ENCODE measurements at places on chromosomes 12 and 14. TPM values are rescaled to one million over a fixed set of nuclear protein-coding genes. Genes with fewer than 3 reads are reported as not detected.

A2M gene
- total RNA-seq, result 51.6 TPM

OR4N5 gene
- total RNA-seq, result not detected

SLCO1B3 gene
- total RNA-seq, result not detected

FOXG1 gene
- not detected for total RNA-seq

ABCD2 gene
- 0.24 TPM for total RNA-seq

DNA sequence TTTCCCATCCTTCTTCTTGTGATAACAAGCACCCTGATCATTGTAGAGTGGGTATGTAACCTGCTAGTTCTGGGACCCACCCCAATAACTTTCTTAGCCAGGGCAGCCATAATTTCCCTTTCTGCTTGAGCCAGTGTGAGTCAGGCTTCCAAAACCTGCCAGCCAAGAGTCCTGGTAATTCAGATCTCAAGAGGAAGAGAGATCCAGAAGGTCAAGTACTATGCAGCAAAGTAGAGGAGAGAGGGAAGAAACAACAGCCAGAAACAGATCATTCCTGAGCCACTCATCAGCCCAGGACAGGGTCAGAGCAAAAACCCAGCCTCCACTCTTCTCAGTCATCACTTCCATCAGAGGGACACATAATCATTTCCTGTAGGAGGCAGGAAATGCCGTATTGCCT is 182.0 kb downstream of the DICER1 start:
- no peak for DNase-seq
- no peak overlapping the region for H3K4me3 ChIP-seq
- H3K27me3 ChIP-seq, result no peaks in the 10 kb centered on the region
- H3K36me3 ChIP-seq, result no peaks in the 10 kb centered on the region
- no peaks in the 10 kb centered on the region for H3K4me1 ChIP-seq

DNA sequence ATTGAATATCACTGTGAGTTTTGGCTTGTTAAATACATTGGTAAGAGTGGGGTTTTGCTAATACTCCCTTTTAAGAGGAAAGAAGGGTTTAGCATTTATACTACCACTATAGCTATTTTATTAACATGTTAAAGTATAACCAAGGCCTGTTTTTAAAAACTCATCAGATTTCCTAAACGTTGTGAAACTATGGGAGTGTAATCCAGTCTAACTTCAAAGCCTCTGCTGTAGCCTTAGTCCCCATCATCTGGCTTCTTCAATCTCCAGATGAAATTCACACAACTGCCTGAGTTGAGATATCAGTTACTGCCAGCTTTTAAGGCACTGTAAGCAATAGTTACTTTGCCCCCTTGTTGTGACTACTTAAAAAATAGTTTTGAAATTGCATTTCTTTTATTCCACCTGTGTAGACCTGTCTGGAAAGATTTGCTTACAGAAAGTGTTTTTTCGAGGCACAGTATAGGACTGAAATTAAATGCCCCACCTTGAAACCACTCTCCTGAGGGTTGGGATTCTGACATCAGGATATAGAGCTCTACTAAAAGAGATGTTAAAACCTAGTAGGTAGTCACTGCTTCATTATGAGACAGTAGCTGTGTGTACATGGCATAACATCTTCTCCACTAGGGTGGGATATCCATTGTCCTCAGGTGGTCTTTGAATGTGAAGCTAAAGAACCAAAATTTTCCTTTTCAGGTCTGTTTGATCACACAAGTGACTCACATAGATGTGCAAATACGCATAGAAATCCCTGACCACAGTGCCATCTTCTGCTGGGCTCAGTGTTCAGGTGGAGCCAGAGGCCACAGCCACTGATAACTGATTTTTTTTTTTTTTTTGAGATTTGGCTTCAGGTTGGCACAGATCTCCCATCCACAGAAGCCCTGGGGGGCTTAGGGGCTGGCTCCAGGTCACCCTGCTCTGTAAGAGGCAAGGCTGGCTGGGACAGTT is 125.5 kb downstream of the DAAM1 start:
- H3K27me3 ChIP-seq, result no peaks in the 10 kb centered on the region
- H3K4me3 ChIP-seq, result no peak overlapping the region
- H3K27ac ChIP-seq, result no peak overlapping the region
- H3K36me3 ChIP-seq, result no peaks in the 10 kb centered on the region

- H3K4me3 ChIP-seq, result no peak overlapping the region
- H3K27ac ChIP-seq, result no peak overlapping the region
- H3K27me3 ChIP-seq, result no peaks in the 10 kb centered on the region
- no peaks in the 10 kb centered on the region for H3K4me1 ChIP-seq
Measured at GRCh38 chr12:123559468-123559867, 24.9 kb upstream of the TMED2 start.

DNA sequence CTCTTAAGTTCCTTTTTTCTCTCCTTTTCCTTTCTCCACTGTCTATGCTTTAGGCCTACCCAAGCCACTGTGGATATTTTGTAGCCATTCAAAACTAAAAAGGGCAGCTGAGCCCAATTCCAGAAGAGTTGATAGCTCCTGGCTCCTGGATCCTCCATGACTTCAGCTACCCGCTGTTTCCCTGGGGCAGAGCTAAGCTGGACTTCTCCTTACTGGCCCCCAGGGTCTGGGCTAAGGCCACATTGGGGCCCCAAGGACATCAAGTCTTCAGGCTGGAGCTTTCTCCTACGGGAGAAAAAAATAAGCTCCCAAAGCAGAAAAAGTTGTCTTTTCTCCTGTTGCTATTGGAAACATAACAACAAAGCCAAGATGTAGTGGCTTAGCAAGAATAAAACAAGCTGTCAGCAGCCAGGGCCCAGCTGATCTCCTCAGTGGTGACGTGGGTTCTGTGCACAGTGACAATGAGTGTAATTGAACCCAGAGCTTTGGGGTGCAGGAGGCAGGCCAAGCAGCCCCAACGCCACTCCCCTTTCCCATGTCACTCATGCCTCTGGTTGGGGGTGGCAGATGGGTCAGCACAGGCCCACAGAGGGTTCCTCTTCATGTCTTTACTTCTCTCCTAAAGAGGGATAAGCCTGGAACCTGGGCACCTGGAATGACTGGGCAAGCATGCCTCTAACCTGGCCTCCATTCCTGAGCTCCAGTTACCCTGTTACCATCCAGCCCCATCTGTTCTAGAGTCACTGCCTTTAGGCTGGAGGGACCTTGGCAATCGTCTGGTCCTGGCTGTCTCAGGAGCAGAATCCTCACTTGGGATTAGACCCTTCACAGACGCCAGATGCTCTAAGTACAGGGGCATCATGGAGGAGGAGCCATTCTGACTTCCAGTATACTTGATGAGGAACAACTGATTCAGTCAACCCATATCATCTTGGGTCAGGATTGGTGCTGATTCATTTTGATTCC is 171.2 kb downstream of the ZFP36L1 start:
- no peaks in the 10 kb centered on the region for H3K27me3 ChIP-seq
- no peak overlapping the region for H3K4me3 ChIP-seq
- H3K36me3 ChIP-seq, result no peaks in the 10 kb centered on the region
- H3K4me1 ChIP-seq, result peaks cover 11% of the 10 kb centered on the region
- peak overlapping the region; percentile 14 for H3K27ac ChIP-seq

- H3K36me3 ChIP-seq, result no peaks in the 10 kb centered on the region
- no peak overlapping the region for H3K27ac ChIP-seq
- H3K4me3 ChIP-seq, result no peak overlapping the region
- H3K27me3 ChIP-seq, result no peaks in the 10 kb centered on the region
- DNase-seq, result no peak
Measured at GRCh38 chr12:82910246-82910893, 223.7 kb downstream of the TMTC2 start.

DNA sequence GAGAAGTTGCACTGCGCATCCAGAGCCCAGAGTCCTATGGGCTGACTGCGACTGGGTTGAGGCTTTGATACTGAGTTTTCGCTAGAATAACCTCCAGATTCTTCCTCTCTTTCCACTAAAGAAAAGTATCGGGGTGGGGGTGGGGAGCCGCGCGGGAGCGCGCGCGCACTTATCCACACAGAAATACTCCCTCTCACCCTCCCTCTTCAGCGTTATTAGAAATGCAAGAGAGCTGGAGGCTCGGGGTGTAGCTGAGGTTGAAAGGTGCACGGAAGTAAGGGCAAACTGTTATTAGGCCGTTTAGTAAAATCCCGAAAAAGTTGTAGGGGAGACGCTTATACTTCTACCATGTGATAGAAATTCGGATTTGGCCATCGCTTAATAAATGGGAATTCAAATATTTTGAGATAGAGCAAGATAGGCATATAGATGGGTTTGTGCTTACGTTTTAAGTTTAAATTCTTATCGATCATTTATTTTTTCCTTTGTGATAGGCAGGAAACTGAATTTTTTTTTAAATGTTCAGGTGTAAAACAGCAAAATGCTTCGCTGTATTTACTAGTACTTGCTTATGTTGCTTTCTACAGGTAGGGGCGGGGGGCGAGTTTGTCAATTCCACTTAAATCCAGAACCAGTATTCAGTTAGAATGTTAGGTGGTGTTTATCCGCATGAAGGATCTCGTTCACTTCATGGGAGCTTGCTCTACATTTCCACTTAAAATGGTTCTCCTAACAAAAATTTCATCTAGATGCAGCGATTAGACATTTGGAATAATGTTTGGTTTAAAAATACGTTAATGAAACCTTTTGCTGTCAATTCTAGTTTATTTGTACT is 1.1 kb downstream of the ARHGAP5 start:
- H3K27ac ChIP-seq, result peak overlapping the region; percentile 99
- no peak for DNase-seq
- no peaks in the 10 kb centered on the region for H3K27me3 ChIP-seq
- H3K36me3 ChIP-seq, result no peaks in the 10 kb centered on the region

DNA sequence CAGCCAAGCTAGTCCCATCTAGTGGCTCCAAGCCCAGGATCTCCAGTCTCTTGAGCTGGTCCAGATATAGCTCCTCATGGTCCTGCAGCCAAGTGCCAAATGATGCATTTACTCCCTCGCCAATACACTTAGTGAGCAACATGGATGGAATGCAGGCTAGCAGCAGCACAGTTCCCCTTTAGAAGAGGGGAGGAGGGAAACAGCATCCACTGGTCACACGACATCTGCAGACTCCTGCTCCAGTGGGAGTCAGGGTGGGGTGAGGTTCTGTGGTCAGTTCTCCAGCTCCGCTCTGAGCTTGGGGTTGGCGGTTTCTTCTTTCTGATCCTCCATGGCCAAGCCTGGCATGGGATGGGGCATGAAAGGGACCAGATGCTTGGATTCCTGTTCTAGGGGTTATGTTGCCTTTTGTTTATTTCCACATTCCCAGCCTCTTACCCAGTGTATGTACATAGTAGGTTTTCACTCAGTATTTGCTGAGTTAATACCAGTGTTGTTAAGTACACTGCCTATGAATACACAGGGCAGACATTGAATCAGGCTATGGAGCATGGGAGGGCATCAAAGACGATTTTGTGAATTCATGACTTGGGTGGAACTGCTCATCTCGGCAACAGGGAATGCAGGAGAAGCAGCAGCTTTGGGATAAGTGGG is 57.3 kb downstream of the GALNT16 start:
- H3K4me1 ChIP-seq, result peaks cover 22% of the 10 kb centered on the region
- no peak overlapping the region for H3K4me3 ChIP-seq
- no peaks in the 10 kb centered on the region for H3K27me3 ChIP-seq
- peak; percentile 82 for DNase-seq
- H3K36me3 ChIP-seq, result no peaks in the 10 kb centered on the region

DNA sequence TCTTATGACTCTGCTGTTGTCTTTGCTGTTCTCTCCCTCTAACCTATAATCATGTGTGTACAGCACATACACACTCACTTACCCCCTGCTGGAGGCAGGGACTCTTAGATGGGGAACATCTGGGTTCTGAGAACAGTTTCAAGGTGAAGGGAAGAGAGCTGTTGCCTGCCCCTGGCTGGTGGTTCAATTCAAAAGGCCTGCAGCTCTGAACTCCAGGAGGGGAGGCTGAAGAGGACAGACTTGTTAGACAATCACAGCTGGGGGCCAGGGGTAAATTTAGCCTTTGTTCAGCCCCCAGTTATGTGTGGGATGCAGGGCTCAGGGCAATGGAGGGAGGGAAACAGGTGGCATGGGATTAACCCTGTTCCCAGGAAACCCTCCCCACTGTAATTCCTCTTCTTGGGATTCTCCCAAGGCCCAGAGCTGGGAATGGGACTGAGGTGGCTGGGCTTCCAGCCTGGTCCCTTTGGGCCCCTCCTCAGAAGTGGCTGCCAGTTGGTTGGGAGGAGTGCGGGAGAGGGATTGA is 1.9 kb downstream of the MYL6B start:
- no peaks in the 10 kb centered on the region for H3K36me3 ChIP-seq
- no peak overlapping the region for H3K27ac ChIP-seq

- no peak overlapping the region for H3K27ac ChIP-seq
- peaks cover 63% of the 10 kb centered on the region for H3K4me1 ChIP-seq
- H3K36me3 ChIP-seq, result no peaks in the 10 kb centered on the region
- no peaks in the 10 kb centered on the region for H3K27me3 ChIP-seq
Measured at GRCh38 chr14:74574090-74574433, 38.0 kb downstream of the LTBP2 start.

DNA sequence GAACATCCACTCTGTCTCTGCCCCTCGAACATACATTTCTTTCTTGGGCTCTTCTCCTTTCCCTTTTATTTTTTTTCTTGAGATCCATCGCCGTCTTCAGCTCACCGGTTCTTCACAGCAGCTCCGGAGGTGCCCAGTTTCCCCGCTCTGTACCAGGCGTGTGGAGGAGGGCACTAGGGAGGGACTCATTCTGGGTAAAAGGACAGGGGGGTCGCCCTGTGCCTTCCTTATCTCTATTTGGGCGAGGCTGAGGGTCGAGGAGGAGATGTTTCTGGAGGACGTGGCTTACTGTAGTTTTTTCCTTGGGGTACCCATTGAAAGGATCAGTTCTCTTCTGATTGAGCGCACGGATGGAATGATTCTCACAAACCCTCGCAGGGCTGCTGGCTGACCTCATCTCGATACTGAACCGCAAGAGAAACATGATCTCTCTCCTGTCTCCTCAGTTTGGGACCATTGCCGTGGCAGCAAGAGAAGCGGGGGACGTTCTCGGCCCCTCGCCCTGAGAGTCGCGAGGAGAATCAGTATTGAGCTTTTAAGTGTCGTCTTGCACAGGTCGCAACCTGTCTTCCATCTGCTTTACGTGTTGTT is 386 bp downstream of the LIN52 start:
- peaks cover 27% of the 10 kb centered on the region for H3K4me1 ChIP-seq
- peak overlapping the region; percentile 87 for H3K4me3 ChIP-seq
- no peak for DNase-seq
- no peaks in the 10 kb centered on the region for H3K36me3 ChIP-seq
- H3K27ac ChIP-seq, result peak overlapping the region; percentile 79
- H3K27me3 ChIP-seq, result no peaks in the 10 kb centered on the region

GRCh38 chr12:42495244-42495643 is 94.3 kb downstream of the PRICKLE1 start:
- H3K27ac ChIP-seq, result no peak overlapping the region
- H3K36me3 ChIP-seq, result no peaks in the 10 kb centered on the region
